Stimulated activated CD8-positive, alpha-beta memory T cell treated with anti-CD3 and anti-CD28 coated beads, Interleukin-15, amount 100 ng/mL, for 24 hours (primary cell): ENCODE measurements at places on chromosomes 12 and 14.

GRCh38 chr12:64890873-64891468 is 66.5 kb downstream of the TBC1D30 start:
- DNase-seq = no peak

DNA sequence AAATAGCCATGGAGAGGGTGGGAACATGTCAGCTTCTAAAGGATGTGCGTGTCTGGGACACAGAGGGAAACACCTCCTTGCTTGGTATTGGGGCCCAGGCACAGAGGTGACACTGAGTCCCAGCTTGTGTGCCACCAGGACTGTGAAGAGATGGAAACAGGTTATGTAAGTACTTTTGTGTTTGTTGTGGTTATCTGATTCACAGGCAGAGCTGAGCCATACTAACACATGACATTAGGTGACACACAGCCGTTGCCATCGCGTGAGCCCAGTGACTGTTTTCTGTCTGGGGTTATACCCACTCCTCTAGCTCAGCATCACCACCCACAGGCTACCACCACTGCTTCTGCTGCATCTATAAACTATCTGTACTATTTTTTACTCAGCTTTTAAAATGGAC is 12.1 kb upstream of the FLVCR2 start:
- no peak for DNase-seq

GRCh38 chr12:76259660-76260389 is 88.4 kb downstream of the BBS10 start:
- no peak for DNase-seq

- no peak for DNase-seq
These were observed 138.0 kb upstream of the IGF1 start for GRCh38 chr12:102618197-102618877.

DNA sequence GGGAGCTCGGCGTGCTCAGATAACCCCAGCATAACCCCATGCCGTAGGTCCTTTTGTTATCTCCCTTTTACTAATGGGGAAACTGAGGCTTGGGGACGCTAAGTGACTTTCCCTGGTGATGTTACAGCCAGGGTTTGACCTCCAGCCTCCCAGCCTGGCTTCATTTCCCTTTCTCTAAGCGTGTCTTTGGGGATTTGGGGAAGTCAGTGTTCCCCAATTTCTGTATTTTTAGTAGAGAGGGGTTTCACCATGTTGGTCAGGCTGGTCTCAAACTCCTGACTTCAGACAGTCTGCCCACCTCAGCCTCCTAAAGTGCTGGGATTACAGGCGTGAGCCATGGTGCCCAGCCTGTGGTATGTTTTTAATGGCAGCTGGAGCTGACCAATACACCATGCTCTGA is 85.4 kb downstream of the PHETA1 start:
- no peak for DNase-seq

DNA sequence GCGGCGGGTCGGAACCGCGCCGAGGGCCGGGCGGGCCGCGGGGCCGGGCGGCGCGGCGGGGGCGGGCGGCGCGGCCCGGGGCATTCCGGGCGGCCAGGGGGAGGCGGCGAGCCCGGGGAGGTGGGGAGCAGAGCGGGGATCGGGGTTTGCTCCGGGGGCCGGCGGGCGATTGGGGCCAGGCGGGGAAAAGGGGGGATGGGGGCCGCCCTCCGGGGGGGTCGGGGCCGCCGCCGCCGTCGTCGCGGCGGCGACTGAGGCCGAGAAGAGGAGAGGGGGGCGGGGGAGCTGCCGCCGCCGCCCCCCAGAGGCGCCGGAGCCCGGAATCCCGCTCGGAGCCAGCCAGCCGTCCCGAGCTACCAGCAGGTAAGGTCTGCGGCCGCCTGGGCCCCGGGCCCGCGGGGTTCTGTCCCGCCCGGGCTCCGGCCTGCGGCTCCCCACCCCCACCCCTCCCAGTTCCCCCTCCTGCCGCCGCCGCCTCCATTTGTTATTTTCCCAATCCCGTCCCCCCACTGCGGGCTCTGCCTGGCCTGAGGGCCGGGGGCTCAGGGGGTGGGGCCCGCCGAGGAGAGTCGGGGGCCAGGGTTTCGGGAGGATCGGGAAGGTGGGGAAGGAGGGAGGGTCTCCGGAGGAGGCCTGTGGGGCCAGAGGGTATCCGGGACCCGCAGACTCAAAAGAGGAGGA is 403 bp downstream of the ATN1 start:
- DNase-seq = no peak

DNA sequence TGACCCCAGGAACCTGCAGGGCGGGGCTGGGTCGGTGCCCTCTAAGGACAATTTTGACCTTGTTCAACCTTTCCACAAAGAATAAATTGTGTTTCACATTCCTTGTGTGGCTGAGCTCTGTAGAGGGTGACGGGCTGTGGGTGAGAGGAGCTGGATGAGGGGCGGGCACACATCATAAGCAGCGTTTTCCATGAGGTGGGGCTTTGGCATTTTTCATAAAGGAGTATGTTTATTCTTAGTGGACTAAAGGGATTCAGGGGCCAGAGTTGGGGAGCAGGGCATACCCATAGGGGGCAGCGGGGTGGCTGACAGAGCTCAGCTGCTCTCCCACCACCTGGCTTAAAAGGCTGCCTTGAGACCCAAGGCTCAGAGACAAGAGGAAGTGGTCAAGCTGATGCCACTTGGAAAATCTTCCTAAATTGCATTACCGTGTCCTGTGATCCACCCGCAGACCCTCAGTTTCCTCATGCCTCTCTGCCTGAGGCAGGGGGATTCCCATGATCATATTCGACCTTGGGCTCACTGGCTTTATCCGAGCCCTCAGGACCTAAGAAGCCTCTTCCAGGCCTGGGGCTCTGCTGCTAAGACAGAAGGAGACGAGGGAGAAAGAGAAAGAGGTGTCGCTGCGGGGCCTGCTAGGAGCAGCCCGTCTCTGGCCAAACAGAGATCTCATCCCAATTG is 11.4 kb downstream of the MMP14 start:
- DNase-seq = no peak
